ENCODE measurements at places on chromosomes 11 and 22.

DNA sequence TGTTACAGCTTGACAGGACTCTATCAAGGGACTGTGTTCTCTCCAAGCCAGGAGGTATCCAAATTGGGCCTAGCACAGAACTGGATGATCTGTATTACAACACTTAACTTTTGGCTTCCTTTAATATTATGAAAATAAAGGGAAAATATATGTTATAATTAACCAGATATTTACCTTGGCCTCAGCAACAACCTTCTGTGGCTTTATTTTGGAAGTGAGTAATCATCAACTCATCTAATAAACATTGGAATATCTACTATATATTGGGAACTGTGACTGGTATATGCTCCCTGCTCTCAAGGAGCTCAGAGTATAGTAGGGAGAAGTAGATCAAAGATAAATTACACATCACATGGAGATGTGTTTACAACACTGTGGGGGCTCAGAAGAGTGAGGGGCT is 352.2 kb downstream of the METTL15 start:
- no peak for DNase-seq

DNA sequence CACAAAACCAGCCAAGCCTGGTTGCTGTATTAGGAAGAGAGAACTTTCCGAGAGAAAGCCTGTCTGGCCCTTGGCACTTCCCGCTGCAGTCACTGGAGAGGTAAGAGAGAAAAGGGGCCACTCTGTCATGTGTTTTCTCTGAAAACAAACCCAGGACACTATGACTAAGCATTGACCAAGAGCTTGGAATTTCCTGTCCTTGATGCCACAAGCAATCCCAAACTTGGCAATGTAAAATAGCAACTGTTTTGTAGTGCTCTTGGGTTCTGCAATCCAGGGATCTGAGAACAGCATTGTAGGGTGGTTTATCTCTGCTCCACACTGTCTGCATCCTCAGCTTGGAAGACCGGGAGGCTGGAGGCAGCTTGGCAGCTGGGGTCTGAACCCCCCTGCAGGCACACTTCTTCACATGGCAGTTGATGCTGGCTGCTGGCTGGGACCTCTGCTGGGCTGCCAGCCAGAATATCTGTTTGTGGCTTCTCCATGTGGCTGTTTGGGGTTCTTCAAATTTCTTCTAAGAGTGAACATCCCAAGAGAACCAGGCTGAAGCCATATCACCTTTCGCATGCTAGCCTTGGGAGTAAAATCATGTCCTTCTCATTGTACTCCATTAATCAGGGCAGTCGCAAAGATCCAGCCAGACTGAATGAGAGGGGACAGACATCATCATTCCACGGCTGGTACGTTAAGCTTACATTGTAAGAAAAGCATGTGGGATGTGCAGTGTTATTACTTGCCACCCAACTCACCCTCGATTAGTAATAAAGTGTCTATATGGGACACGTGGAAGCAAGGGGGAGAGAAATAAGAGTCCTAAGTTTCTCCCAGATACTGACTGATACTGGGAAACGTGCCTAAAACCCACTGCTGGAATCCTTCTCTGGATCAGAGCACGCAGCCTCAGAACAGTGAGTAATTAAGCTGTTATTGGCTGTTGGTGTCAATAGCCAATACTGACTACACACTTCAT is 537.4 kb upstream of the B3GAT1 start:
- DNase-seq: no peak

GRCh38 chr11:71156301-71156700 is 96.1 kb downstream of the SHANK2 start:
- no peak for DNase-seq

GRCh38 chr11:97894978-97895377 is 1125.8 kb upstream of the CNTN5 start:
- DNase-seq: no peak

DNA sequence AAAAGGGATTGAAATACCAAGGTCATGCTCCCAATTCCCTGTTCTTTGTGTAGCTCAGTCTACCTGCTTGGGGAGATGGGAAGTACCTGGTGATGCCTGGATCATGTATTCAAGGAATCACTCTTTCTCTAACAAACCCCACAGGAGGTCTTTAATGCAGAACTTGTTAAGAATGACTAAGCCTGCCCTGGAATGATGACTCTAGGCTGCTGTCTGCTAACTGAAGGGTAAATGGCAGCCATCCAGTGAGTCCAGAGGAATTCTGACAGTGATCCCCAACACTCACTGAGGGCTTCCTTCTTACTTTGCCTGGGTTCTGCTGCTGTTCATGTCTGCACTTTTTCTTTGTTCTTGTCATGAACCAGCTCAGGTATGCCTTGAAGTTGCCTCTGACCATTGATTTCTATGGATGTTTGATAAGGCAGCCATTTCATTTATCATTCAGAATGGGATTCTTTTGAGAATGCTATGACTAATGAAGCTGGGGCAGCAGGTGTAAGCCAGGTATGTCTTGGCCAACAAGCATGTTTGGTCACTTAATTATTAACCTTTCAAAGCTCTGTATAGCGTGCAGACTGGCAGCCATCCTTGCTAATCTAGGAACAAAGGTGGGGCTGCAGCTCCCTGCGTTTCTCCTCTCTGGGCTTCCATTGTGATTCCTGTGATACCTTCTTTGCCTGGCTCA is 11.4 kb downstream of the PRSS23 start:
- DNase-seq: no peak

GRCh38 chr11:114783805-114784204 is 105.5 kb downstream of the NXPE2 start:
- no peak for DNase-seq

- no peak for DNase-seq
These were observed 67.8 kb upstream of the ADORA2A start for GRCh38 chr22:24359452-24360120.

- no peak for DNase-seq
These were observed at the start of gene PRODH for GRCh38 chr22:18935889-18936529. TSS of gene PRODH (minus strand) at chr22:18936293. CDS start at chr22:18936287, 6 bp downstream.

DNA sequence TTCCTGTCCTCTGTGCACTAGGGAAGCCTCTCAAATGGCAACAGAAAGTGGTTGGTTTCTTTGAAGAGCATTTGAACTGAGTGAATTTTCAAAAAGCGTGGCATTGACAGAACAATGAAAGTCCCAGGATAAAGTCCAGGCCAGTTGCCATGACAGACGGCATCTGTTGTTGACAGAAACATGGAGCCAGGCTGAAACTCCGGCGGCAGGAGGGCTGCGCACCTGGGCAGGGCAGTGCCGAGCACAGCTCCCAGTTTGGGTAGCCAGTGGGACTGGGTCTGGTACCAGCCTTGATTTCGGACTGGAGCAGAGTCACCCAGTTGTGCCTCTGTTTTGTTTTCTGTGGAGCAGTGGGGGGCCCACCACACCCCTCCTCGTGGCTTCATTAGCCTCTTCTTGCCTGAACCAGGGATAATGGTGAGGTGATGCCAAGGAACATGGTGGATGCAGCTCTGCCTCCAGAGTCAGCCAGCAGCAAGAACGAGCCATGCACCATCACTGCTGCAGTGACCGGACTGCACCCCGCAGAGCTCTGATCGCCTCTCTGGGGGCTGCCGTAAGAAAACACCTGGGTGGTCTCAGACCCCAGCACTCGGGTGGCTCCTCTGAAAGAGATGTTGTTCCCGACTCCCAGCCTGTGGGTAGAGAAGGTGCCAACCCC is 9.8 kb upstream of the SEPTIN5 start:
- DNase-seq: no peak

DNA sequence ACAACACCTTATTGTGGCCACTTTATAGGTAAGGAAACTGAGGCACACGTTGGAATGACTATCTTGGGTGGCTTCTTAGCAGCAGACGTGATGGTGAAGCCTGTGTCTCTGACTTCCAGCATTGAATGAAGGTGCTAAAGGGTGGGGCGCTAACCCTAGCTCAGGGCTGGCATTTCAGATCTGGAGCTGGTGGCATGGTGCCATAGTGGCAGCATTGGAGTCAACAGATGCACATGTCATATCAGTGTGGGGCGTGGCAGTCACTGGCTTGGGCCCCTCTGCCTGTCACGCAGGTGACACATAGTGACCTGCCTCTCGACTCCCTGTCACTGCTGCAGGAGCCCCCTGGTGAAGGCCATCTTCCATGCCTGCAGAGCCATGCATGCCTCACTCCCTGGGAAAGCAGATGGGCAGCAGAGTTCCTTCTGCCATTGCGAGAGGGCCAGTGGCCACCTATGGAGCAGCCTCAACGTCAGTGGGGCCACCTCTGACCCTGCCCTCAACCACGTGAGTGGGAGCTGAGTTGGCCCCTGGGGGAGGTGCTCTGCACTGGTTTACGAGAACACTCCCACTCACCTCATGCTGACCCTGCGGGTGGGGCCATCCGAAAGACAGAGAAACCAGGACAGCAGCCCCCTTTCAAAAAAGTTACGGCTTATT is 14.8 kb downstream of the SHISA8 start:
- no peak for DNase-seq

DNA sequence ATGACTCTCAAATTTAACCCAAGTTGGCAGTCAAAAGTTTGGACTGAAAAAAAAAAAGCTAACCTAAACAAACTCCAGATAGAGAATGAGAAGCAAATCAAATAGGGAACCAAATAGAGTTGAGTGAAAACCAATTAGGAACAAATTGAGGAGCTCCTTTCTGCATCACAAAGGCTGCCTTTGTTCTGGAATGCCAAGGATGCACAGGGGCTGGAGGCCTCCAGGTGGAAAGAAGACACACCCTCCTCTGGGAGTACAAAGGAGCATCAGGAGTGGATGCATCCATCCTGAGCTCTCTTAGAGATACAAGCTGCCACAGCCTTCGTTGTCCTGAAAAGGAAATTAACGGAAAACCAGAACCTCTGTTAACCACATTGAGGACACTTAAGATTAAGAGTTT is 73.3 kb downstream of the MRGPRX1 start:
- DNase-seq: no peak

- no peak for DNase-seq
These were observed 18.7 kb upstream of the BDNF start for GRCh38 chr11:27718863-27719545.

- DNase-seq: no peak
These were observed 156.1 kb downstream of the HIPK3 start for GRCh38 chr11:33413301-33413700.

DNA sequence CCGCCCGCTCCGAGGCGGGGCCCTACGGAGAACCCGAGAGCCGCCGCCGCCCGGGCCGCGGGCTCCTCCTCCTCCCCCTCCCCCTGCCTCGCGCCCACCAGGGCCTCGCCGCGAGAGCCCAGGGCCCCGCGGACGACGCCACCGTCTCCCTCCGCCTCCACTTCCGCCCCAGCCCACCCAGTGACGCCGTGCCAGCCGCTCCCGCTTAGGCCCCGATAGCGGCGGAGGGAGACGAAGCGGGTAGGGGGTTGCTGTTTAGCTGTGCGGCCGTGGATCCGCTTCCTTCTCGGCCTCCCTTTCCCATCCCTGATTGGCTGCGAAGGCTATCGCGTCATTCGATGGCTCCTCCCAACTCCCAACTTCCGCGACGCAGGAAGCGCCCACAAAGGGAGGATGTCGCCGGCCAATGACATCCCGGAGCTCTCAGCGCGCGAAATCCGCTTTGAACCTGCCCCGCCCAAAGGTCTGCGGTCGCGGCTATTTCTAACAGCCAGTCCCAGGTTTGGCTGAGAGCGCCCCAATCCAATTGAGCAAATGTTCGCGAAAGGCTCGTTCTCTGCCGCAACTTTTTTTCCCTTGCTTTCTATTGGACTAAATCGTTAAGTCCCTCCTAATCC is at the start of gene FAM76B:
FAM76B (minus strand) TSS at position 277 of the 617 bp plus-strand sequence. CDS start 304 bp downstream, outside the sequence.
- DNase-seq: peak; percentile 93

DNA sequence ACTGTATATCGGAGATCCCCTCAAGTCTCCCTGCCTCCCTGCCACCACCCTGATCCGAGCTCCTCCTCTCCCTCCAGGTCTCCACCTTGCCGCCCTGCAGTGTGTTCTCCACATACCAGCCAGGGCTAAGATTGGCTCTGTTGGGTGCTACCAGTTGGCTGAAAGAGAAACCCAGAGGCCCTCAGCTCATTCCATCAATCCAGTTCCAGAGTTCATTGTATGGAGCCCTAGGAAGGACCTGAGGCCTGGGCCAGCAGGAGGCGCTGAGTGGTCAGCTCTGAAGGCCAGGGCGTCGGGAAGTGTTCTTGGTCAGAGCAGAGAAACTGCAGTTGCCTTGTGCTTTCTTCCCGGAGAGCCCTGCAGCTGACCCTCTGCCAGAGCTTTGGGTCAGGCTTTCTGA is 2.2 kb upstream of the TOP3B start:
- DNase-seq: no peak

- DNase-seq: no peak
These were observed 3.1 kb downstream of the SHISAL1 start for GRCh38 chr22:44309647-44310046.

GRCh38 chr11:94036096-94036495 is 14.9 kb downstream of the HEPHL1 start:
- DNase-seq: no peak

- no peak for DNase-seq
These were observed 22.7 kb downstream of the EFCAB6 start for GRCh38 chr22:43789452-43789851.

GRCh38 chr11:118530683-118531596 is at the start of gene TMEM25:
TSS of gene TMEM25 (plus strand) at chr11:118531192. CDS start at chr11:118531802, 610 bp downstream.
- DNase-seq: peak; percentile 75

DNA sequence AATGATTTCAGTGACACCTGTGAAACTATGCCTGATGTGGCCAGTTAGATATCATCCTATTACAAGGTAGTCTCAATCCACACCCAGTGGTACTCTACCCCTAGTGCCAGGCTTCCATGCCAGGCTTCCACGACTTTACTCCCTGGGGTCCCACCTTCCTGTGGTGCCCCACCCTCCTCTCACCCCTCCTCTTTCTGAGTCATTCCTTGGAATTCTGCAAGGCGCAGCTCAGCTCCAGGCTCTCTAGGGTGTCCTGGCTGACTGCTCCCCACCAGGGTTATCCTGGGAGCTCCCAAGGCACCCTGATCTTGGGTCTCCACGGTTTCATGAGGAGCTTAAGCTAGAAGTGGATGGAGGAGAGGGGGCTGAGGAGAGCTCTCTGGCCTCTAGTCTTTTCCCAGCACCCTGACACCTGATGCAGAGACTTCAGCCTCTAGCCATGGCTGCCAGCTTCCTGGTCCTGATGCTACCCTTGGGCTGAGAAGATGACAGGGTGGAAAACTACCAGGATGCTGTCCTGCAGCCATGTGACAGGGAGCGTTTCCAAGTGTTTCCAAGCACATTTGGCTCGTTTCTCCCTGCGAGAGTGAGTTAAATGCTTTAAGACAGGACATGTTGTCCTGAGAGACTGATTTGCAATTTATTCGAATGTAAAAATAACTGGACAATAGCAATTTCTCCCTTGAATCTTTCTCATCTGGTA is 1461.2 kb downstream of the TBC1D22A start:
- DNase-seq: no peak

GRCh38 chr11:3627291-3627690 is 14.5 kb downstream of the ART5 start:
- no peak for DNase-seq

DNA sequence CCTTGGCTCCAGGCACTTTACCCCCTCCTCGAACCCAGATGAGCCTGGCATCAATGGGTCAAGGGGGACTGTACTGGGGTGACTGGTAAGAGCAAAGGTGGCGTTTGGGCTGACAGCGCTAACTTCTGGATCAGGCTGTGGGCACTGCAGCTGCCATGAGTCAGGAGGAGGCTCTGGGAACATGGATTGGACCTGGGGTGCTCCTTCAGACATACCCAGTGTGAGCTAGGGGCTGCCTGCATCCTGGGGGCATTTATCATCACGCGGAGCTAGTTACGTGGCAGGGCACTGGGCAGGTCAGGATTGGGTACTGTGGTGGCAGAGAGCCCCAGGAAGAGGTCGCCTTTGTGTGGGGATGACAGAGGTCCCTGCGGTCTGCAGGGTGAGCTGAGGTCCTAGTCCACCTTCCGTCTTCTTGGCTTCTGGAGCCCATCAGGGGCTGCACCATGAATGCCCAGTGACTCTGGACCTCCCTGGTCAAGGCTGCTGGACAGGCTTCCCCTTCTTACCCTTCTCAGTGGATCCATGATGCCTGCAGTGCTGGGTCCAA is 13.1 kb downstream of the GRIK4 start:
- DNase-seq: no peak
